Endothelial cell (in vitro differentiated cells): ENCODE measurements at places on chromosomes 16 and 17. TPM values are rescaled to one million over a fixed set of nuclear protein-coding genes. Genes with fewer than 3 reads are reported as not detected.
A peak's percentile ranks its signal among the peaks of the same experiment; 100 is the strongest.

DNA sequence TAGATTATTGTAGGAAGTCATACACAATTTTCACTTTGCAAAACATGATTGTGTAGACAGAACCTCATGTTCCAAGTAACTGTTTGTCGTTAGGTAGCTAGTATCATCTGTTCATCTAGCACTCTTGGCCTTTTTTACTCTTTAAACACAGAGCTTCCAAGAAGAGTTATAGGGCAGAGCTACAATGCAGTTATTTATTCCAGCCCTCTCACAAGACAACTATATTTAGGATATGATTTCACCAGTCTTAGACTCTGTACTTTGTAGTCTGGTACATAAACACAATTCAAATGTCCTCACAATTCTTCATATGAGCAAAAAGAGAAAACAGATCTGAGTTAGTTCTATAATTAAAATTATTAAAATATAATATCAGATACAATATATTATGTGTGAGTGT is 37.9 kb downstream of the KCNJ2 start:
- no peaks in the 10 kb centered on the region for H3K36me3 ChIP-seq
- H3K27me3 ChIP-seq: no peaks in the 10 kb centered on the region
- H3K27ac ChIP-seq: no peak overlapping the region
- H3K4me1 ChIP-seq: no peaks in the 10 kb centered on the region
- no peak overlapping the region for H3K4me3 ChIP-seq
- DNase-seq: no peak

DNA sequence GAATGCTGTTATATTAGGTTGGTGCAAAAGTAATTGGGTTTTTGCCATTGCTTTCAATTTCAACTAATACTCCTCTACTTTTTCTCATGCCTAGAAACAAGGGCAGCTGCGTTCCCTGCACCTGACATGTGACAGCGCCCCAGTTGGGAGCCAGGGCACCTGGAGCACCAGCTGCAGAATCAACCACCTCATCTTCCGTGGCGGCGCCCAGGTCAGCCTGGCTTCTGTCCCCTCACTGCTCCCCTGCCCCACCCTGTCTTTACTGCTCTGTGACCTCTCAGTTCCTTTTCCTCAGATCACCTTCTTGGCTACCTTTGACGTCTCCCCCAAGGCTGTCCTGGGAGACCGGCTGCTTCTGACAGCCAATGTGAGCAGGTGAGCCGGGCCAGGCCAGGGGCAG is 16.4 kb upstream of the ITGAD start:
- H3K36me3 ChIP-seq: no peaks in the 10 kb centered on the region
- no peak overlapping the region for H3K27ac ChIP-seq
- no peak for DNase-seq
- H3K27me3 ChIP-seq: peaks cover 3% of the 10 kb centered on the region

The TNFRSF17 gene
- total RNA-seq: not detected

The NPIPB6 gene
- 1.5 TPM for total RNA-seq

DNA sequence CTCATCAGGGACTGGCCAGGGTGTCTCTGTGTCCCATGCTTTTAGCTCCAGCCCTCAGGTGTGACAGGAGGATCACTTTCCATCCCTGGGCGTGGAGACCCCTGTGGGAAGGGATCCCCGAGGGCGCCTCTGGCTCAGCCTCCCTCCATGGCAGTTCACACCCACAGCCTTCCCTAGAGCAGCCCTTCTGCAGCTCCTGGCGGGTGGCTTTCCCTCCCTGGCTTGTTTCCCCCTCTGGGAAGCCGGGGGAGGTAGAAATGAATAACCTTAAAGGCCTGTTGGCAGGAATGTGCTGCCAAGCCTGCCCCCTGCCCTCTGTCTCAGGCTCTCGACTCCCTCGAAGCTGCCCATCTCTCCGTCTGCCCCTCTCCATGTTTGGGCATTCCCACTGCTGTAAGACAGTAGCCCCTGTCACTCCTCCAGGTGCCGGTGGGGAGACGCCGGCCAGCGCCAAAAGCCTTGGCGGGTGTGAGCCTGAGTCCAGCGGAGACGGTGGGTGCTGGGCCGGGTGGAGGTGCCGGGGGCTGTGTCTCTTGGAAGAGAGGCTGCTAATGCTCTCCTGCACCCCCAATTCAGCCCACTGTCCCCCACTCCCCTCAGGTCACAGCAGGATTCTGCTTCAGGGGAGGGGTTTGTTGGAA is 2.1 kb upstream of the ATP2A1 start:
- H3K4me1 ChIP-seq: peaks cover 9% of the 10 kb centered on the region
- H3K27me3 ChIP-seq: peaks cover 9% of the 10 kb centered on the region
- H3K27ac ChIP-seq: no peak overlapping the region
- peaks cover 2% of the 10 kb centered on the region for H3K36me3 ChIP-seq
- H3K4me3 ChIP-seq: no peak overlapping the region

The C17orf78 gene
- total RNA-seq: not detected

The NEK8 gene
- 6.7 TPM for total RNA-seq

- peak overlapping the region; percentile 99 for H3K4me3 ChIP-seq
- H3K4me1 ChIP-seq: peaks cover 50% of the 10 kb centered on the region
- H3K27me3 ChIP-seq: peaks cover 6% of the 10 kb centered on the region
- H3K27ac ChIP-seq: no peak overlapping the region
Observed at GRCh38 chr16:75002474-75002873, 3.6 kb downstream of the ZNRF1 start.

DNA sequence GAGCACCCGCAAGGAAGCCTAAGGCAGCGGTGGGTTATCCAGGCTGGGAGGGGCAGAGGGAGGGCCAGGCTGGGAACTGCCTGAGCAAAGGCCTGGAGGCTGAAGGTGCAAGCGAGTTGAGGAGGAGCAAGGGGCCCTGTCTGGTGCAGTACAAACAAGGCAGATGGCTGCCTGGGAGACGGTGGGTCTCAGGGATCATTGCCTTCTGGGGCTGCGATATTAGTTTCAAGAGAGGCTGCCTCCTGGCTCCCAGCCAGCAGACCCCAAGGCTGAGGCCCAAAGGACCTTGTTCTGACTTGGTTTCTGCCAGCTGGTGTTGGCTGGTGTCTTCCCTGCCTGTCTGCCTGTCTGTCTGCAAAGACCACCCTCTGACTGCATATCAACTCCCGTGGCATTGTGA is 154.0 kb downstream of the IRF8 start:
- peaks cover 15% of the 10 kb centered on the region for H3K4me1 ChIP-seq
- no peak for DNase-seq

The ANKRD13B gene
- total RNA-seq: 7.6 TPM

DNA sequence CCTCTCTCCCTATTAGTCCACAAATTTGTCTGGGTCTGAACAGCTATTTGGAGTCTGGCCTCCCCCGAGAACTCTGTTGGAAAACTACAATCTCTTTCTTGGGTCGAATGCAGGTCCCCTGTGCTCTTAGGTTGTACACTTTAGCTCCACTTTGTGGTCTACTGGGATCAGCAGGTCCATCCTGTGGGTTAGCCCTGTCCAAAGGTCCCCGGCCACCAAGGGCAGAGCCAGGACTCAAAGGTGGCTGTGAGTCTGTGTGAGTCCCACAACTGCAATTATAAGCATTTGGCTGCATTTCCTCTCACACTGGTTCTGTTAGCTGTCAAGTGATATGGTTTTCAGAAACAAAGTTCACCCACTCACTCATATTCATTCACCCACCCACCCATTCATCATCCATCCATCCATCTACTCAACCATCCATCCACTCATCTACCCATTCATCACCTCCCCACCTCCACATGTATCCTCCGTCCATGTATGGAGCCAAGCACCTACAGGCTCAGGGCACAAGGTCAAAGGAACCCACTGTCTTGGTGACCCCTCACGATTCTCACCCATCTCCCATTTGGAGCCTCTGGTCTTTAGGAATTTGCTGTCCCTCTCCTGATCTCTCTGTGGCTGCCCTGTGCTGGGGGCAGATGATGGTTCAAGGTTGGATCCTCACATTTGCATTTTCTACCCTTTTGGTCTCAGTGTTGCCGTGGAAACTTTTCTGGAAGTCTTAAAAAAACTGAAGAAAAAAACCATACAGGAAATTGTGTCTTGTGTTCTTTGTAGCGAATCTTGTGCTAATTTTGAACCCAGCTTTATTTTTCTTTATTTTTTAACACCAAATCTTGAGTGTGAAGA is 45.8 kb downstream of the IRF8 start:
- peaks cover 2% of the 10 kb centered on the region for H3K27me3 ChIP-seq
- H3K4me3 ChIP-seq: no peak overlapping the region
- peak overlapping the region; percentile 2 for H3K27ac ChIP-seq
- peaks cover 2% of the 10 kb centered on the region for H3K4me1 ChIP-seq
- no peak for DNase-seq

The BTBD17 gene
- total RNA-seq: 2.7 TPM

The ANKS4B gene
- total RNA-seq: not detected

DNA sequence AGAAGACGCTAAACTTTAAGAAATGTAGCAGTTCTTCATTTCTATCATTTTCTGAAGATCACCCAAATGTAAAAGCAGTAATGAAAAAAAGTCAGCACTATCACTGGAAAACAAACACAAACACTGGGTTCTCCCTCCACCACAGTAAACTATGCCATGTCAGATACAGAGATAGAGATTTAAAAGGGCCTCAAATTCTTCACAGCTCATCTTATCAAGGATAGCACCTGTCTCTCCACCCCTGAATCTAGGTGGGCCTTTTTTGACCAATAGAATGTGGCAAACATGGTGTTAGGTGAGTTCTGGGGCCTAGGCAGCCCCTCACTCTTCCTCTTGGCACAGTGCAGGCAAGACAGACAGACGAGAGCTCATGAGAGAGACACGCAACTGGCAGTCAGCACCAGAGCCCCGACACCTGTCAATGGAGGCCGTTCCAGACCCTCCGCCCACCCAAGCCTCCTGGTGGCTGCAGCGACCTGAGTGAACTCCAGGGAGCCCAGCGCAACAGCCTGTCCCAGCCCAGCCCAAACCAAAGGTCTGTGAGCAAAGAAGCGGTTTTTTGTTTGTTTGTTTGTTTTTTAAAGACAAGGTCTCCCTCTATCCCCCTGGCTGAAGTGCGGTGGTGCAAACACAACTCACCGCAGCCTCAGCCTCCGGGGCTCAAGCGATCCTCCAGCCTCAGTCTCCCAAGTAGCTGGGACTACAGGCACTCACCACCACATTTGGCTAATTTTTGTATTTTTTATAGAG is 79.8 kb downstream of the TBC1D16 start:
- no peaks in the 10 kb centered on the region for H3K27me3 ChIP-seq
- no peak overlapping the region for H3K4me3 ChIP-seq
- no peak for DNase-seq

DNA sequence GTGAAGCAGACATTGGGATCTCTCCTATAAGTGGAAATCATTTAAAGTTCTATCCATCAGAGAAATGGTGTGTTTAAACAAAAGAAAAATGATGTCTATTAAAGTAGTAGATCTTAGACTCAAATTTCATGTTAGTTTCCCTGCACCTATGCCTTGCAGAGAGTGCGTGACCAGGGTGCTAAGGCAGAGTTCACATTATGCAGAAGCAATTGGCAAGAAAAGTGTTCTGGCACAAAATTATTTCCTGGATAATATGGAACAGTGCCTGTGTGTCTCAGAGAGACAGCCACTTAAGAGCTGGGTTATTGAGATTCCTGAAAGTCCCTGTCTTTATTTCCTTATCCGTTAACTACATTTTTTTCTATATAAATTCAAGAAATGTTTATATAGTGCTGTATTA is 457.0 kb downstream of the CDH8 start:
- no peak overlapping the region for H3K4me3 ChIP-seq
- no peak overlapping the region for H3K27ac ChIP-seq
- H3K36me3 ChIP-seq: no peaks in the 10 kb centered on the region
- H3K27me3 ChIP-seq: no peaks in the 10 kb centered on the region
- H3K4me1 ChIP-seq: no peaks in the 10 kb centered on the region

- H3K4me3 ChIP-seq: no peak overlapping the region
- H3K27ac ChIP-seq: no peak overlapping the region
- peaks cover 3% of the 10 kb centered on the region for H3K36me3 ChIP-seq
- H3K4me1 ChIP-seq: peaks cover 13% of the 10 kb centered on the region
- DNase-seq: no peak
Observed at GRCh38 chr16:524274-525040, 3.1 kb upstream of the CAPN15 start.

- H3K4me3 ChIP-seq: no peak overlapping the region
- H3K4me1 ChIP-seq: peaks cover 9% of the 10 kb centered on the region
- H3K27ac ChIP-seq: no peak overlapping the region
- no peak for DNase-seq
- no peaks in the 10 kb centered on the region for H3K36me3 ChIP-seq
Observed at GRCh38 chr17:13520899-13521572, 80.7 kb downstream of the HS3ST3A1 start.

- peaks cover 3% of the 10 kb centered on the region for H3K4me1 ChIP-seq
- H3K27me3 ChIP-seq: no peaks in the 10 kb centered on the region
- peaks cover 5% of the 10 kb centered on the region for H3K36me3 ChIP-seq
- DNase-seq: no peak
- no peak overlapping the region for H3K27ac ChIP-seq
Observed at GRCh38 chr17:29862127-29862526, 67.9 kb downstream of the SSH2 start.

The ITGA2B gene
- total RNA-seq: 4.3 TPM

The WSCD1 gene
- total RNA-seq: 43.9 TPM

DNA sequence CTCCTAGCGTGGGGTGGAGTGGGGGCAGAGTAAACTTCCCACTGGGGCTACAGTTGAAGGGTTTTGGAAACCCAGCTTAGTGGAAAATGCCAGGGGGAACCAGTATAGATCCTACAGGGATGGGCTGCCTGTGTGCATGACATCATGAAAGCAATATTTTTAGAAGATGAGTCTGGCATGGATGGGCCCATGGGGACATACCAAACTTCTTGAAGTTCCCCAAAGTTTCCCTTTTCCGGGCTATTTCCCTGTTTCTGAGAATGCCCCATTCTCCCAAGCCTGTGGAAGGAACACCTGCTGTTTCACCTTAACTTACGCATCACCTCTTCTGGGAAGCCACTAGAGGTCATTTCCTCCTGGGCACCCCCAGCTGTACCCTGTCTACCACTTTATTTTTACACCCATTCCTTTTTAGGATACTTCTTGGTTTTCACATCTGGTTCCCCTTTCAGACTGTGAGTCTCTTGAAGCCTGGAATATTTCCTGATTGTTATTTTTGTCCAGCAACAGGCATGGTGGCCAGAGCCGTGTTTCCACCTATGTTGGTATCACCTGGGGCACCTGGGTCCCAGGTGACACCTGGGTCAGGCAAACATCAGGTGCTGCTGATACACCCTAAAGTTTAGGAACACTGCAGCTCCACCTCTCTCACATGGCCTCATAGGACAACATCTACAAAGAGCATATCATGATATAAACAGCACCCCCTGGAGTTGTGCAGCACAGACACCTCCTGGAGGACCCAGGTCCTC is 9.8 kb downstream of the SOCS3 start:
- DNase-seq: no peak
- H3K27ac ChIP-seq: no peak overlapping the region
- H3K4me3 ChIP-seq: no peak overlapping the region

- H3K27ac ChIP-seq: peak overlapping the region; percentile 32
- no peaks in the 10 kb centered on the region for H3K27me3 ChIP-seq
- peaks cover 10% of the 10 kb centered on the region for H3K4me1 ChIP-seq
- no peak for DNase-seq
- H3K36me3 ChIP-seq: peaks cover 9% of the 10 kb centered on the region
Observed at GRCh38 chr16:4529085-4530060, 9.2 kb downstream of the CDIP1 start.

DNA sequence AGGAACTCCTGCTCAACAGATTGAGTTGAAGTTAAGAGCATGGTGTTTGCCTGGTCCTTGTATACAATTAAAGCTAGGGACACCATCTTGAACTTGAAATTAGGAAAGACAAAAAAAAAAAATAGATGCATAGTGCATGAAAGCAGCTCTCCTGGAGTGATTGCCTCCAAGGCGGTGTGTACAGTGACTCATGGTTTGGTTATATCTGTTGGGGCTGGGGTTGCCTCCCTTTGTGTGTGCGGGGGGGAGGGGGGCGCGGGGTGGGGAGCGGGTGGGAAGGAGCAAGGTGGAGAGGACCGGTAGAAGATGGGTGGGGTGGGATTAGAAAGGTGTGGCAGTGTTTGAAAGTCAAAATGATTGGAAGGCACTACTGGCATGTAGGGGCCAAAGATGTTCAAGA is 3.4 kb downstream of the TMED6 start:
- H3K4me3 ChIP-seq: no peak overlapping the region
- H3K27ac ChIP-seq: no peak overlapping the region
- H3K4me1 ChIP-seq: no peaks in the 10 kb centered on the region
- peaks cover 3% of the 10 kb centered on the region for H3K36me3 ChIP-seq
- peaks cover 2% of the 10 kb centered on the region for H3K27me3 ChIP-seq
